Activated CD4-positive, alpha-beta T cell treated with anti-CD3 and anti-CD28 coated beads for 1 hour (primary cell): ENCODE measurements at places on chromosomes 3 and 15.

GRCh38 chr15:74396445-74397238 lies 29.2 kb upstream of the CYP11A1 start:
- DNase-seq: peak; percentile 14

DNA sequence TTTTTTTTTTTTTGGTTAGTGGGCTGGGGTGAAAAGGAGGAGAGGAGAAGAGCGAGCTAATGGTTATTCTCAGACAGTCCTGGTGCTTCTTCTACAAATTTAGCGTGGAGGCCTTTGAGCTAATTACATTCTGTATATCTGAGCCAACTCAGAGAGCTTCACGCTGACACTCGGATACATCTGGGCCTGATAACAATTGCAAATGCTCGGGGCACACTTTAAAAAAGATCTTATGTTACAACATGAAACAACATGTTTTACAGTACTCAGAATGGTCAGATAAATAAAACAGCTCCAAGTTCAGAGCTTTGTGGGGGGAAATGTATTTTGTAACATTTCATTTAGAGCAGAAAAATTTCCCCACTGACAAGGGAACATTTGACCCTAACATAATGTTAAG lies 966.9 kb upstream of the NR2F2 start:
- DNase-seq: no peak

GRCh38 chr3:22555753-22556435 lies 647.2 kb upstream of the UBE2E2 start:
- DNase-seq: no peak

DNA sequence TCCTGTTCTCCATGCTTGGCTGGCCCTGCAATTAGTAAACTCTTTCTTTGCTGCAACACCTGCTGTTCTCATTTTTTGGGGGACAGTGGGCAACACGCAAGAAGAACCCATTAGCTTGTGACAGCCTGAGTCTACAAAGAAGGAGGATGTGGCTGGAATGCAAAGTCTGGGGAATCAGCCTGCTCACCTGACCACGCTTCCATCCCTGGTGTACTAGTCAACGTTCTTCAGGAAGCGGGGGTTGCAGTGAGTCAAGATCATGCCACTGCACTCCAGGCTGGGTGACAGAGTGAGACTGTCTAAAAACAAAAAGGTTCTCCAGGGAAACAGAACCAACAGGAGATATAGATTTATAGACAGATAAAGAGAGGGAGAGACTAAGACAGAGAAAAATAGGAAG lies 27.7 kb upstream of the KBTBD12 start:
- no peak for DNase-seq

DNA sequence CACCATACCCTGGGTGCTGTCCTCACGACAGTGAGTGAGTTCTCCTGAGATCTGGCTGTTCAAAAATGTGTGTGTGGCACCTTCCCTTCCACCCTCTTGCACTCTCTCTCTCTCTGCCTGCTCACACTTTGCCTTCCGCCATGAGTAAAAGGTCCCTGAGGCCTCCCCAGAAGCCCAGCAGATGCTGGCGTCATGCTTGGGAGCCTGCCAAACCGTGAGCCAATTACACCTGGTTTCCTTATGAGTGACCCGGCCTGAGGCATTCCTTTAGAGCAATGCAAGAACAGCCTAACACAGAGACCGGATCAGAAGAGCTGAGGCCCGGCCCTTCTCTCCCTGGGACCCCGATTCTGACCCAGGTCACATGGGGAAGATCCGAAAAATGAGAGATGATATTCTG lies 15.4 kb downstream of the TMEM44 start:
- no peak for DNase-seq

- no peak for DNase-seq
Measured at GRCh38 chr15:63587527-63587926, 9.7 kb upstream of the FBXL22 start.

DNA sequence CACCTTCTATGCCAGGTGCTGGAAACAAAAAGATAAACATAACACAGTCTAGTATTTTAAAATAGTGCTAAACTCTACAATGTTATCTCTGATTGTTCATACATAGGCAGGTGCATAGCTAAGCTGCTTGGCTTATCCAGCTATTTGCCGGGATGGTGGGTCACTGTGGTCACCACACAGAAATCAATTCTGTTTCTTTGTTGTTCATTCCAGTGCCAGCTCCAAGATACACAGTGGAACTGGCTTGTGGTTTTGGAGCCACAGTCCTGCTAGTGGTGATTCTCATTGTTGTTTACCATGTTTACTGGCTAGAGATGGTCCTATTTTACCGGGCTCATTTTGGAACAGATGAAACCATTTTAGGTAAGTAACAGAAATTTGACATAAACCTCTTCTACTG lies 130.2 kb downstream of the IL1RAP start:
- DNase-seq: no peak

GRCh38 chr3:142095841-142096240 lies 53.5 kb downstream of the TFDP2 start:
- DNase-seq: no peak

GRCh38 chr3:11150256-11150655 lies 4.0 kb upstream of the HRH1 start:
- DNase-seq: no peak

GRCh38 chr3:108127301-108127988 lies 36.6 kb upstream of the CD47 start:
- peak; percentile 43 for DNase-seq

DNA sequence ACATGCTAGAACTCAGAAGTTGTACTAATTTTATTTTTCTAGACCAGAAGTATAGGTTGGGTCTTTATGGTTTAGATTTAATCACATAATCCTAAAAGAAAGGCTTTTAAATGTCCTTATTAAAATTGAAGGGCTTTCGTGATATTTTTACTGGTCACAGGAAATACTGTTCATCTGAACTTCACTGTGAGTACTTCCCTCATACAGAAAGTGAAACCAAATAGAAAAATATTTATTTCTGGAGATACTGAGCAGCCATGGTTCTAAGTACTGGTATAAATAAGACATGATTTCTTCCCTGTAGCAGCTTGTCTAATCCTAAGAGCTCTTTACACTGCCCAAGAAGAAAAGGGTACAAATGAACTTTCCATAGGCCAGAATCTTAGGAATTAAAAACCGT lies 2.0 kb downstream of the SNRK start:
- DNase-seq: no peak

- DNase-seq: no peak
Measured at GRCh38 chr3:8777201-8777977, 8.0 kb upstream of the OXTR start.

DNA sequence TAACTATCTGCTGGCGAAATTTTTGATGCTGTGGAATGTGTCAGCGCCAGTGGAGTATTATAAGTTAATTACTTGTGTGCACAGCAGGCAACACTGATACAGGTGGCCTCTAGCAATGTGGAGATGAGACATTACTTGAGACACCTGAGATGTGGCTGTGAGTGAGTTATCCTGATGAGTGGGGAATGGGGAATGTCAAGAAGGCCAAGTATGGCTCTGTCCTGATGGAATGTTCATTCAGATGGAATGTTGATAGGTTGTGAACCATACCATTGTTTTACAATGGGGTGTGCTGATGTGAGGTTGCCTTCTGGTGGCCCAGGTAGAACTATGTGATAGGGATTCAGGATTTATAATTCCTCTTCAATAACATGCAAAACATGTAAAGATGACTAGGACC lies 404.8 kb downstream of the PTPRG start:
- DNase-seq: no peak

DNA sequence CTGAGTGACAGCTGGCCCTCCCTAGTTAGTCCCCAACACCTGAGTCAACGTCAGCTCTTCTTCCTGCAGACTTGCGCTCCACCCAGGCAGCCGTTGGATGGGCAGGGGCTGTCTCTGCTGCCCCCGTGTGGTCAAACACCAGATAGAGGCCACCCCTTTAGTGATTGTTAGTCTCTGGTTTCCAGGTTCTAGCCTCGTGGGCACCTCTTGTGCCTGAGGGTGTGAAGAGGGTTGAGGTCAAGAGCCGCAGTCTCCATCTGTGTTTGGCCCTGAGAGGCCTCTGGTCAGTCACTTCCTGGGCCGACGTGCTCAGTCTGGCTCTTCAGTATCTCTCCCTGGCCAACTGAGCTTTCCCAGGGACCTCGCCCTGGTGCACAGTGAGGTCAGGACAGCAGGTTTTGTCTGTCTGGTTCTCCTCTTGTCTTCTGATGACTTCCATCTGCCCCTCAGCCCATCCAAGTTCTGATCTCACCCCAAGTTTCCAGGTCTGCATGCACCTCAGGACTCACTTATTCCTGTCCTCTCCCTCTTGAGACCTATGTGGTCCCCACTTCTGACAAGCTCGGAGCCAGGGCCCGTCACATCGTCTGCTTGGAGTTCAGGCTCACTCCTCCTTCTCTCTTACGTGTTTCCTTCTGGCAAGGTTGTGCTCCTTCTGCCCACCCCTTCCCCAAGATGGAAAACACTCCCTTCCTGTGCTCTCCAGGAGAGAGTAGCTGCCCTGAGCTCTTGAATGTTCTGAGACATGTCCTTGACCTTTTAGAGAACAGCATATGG lies 20.9 kb downstream of the CD276 start:
- peak; percentile 46 for DNase-seq

GRCh38 chr15:52013151-52013791 lies 5.7 kb upstream of the MAPK6 start:
- no peak for DNase-seq

- DNase-seq: no peak
Measured at GRCh38 chr3:185423178-185423577, 60.2 kb downstream of the MAP3K13 start.

DNA sequence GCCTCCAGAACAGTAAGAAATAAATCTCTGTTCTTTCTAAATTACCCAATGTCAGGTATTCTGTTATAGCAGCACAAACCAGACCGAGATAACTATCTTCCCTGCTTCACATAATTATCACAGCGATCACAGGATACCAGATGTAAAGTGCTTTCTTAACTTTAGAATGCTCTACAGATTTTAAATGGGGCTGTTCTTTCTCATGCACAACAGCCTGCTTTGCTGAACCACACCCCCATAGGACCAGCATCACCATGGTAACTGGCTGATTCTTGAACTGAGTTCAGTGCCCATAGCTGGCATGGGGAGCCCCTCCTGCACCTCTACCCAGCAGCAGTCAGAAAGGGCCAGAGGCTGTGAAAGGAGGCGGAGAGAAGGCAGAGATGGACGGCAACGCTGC lies 7.8 kb downstream of the CD80 start:
- no peak for DNase-seq

GRCh38 chr3:197615430-197615829 lies 59.7 kb upstream of the BDH1 start:
- no peak for DNase-seq

- no peak for DNase-seq
Measured at GRCh38 chr3:122952520-122952919, 75.0 kb downstream of the SEMA5B start.

DNA sequence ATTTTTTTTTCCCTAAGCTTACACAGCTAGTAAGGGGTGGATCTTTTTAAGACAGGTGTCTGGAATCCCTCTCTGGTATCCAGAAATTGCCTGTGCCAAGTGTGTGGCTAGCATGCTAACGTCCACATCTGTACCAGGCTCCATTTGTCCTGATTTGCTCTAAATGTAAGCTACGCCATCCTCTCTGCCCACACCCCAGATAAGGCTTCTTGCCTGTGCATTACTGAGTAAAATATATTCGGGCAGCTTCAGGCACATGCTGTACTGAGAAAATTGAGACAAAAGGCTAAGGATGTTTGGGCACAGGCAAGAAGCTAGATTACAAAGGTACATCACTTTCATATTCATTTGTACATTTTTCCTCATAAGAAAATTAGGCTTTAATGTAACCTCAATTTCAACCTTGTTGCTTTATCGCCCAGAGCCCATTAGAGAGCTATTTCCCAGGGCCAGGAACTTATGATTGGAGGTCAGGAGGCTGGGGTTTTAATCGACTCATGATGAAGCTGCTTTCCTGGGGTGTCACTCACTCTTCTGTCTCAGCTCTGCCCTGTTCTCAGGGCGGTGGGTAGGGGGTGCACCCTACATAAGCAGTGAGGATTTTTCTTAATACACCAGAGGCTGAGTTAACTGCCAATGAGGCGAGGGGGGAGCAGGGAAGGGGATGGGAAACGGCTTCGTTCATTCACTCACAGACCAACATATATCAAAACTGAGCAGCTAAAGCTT lies 106.3 kb downstream of the RORA start:
- DNase-seq: no peak

DNA sequence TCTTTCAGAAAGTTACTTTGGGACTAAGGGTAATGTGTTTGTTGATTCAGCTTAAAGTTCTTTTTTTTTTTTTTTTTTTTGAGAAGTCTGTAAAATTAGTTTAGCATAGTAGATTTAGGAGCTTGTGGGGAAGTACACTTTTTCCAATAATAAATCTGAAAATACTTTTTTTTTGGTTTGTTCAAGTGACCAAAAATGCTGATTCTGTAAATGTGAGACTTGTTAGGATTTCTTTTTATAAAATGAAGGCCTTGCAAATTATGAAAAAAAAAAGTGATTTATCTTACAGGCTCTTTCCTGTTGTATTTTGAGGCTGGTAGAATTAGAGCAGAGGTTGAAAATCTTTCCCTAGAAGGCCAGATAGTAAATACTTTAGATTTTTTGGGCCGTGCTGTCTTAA lies 7.6 kb downstream of the OXNAD1 start:
- no peak for DNase-seq

GRCh38 chr3:141227216-141227615 lies 4.4 kb upstream of the PXYLP1 start:
- DNase-seq: no peak

- no peak for DNase-seq
Measured at GRCh38 chr15:88625943-88626741, 5.0 kb downstream of the AEN start.
